Osteocyte (in vitro differentiated cells): ENCODE measurements at places on chromosomes 12 and 14. TPM values are rescaled to one million over a fixed set of nuclear protein-coding genes. Genes with fewer than 3 reads are reported as not detected.

Gene CCDC196
- not detected in 2 replicates for total RNA-seq

DNA sequence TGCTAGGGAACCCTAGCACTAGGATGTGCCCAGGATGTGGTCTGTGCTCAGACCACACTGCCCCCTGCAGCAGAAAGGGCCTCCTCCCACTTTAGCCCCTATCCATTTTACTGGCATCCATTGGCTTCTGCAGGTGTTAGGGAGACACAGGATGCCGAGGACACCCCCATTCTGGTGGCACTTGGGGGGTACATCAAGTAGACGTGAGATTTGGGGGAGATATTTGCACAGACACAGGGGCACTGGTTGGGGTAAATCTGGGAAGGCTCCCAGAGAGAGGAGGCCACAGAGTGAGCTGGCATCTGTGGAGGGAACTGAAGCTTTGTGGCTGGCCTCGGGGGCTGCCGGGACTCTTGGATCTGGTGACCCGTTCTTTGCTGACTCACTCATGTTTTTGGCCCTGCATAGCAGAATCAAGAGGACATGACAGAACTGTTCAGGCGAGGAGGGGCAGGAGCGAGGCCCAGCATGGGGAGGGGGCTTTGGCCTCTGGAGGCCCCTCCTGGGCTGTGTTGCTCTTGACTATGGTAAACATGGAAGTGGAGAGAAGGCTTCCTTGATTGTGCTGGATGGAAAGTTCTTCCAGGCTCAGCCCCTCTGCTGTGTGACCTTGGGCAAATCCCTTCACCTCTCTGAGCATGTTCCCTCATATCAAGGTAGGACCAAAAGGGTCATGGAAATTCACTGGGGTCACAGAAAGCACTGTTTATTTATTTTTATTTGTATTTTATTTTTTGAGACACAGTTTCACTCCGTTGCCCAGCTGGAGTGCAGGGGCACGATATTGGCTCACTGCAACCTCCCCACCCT is 1.8 kb downstream of the PLBD2 start:
- no peak for DNase-seq

DNA sequence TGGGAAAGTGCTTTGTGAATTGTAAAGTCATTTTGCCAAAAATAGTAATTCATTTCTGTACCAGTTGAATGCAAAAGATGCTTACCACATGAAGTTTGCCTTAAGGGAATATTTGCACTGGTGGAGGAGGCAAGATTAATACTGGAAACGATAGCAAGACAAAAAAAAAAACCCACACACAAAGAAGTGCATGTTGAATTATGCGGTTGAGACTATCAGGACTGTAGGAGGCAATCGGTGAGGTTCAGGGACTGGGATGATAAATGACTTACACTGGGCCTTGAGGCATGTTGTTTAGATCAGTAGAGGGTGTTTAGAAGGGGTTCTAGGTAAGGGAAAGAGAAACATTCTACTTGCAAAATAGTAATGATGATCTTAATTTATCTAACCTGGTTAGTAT is 142.2 kb upstream of the HMGA2 start:
- no peak for DNase-seq

Gene SLC16A7
- total RNA-seq, result 30.4 and 32.6 TPM in 2 replicates

DNA sequence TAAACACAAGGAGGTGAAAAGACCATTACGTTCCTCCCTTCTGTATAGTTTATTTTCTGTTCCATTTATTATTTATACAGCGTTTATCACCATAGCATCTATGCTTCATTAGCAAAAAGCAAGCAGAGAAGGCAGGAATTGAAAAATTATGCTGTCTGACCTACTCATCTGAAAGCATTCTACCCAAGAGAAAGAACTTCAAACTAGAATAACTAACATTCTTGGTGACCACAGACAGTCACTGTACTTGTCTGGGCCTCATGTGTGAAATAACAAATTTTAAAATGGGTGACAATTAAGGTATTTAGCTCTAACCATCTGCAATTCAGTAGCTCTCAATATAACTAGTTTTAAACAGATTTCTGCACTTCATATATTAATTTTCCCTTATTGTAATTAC is 29.3 kb upstream of the PDE3A start:
- no peak for DNase-seq

Gene LMNTD1
- total RNA-seq, result not detected in 2 replicates

GRCh38 chr14:76779221-76780057 is 18.2 kb downstream of the VASH1 start:
- DNase-seq, result no peak

DNA sequence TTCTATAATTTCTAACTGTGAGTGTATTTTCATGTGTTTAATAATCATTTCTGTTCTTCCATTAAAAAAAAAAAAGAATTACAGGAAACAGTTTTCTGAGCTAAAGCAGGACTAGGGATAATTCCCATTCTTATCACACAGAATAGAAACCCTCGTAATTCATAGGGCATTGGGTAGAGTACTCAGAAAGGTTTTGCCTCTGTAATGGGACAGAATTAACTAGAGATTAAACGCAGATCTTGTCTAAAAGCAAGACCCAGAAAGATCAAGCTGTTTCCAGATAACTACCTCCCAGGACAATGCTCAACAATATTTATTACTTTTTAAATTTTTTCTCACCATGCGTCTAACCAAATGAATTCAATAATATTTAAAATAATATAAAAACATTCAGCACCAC is 10.2 kb downstream of the GSKIP start:
- no peak for DNase-seq

- DNase-seq, result no peak
Observed at GRCh38 chr12:122407208-122407607, 15.3 kb downstream of the CLIP1 start.

Gene NDUFA9
- total RNA-seq, result 78.9 and 87.4 TPM in 2 replicates

Gene PCED1B
- 1.6 and 2.5 TPM in 2 replicates for total RNA-seq

Gene CDK4
- total RNA-seq, result 137 and 142 TPM in 2 replicates

DNA sequence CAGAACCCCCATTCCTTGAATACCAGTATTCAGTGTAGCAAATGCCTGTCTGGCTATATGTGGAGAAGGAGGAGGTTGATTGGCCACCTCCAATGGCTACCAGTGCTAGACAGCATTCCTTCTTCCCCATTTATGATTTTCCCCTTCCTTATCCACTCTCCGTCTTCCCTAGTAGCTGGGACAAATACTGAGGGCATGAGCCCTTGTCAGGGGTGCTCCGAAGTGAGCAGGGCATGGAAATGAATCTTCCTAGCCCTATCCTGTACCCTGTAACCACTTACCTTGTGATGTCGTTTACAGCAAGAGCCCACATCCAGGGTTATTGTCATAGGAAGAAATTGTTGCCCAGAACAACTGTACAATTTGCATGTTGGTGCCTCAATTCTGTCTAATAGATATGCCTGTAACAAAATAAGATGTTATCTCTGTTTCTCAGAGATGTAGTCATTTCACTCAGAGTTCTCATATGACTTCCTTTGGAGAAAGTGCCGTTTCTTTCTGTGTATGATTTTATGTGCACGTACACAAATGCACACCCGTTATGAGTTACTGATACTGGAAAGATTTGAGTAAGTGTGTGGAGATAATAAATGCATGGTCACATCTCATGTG is 423.7 kb downstream of the EGLN3 start:
- DNase-seq, result no peak

- DNase-seq, result no peak
Observed at GRCh38 chr14:80213602-80214001, 2.3 kb upstream of the DIO2 start.

GRCh38 chr12:79658221-79658620 is 32.5 kb downstream of the PAWR start:
- no peak for DNase-seq

Gene PRICKLE1
- 30.6 and 31.9 TPM in 2 replicates for total RNA-seq

Gene ACOT2
- 37.7 and 39.4 TPM in 2 replicates for total RNA-seq

Gene OASL
- 0.21 and 0.24 TPM in 2 replicates for total RNA-seq

DNA sequence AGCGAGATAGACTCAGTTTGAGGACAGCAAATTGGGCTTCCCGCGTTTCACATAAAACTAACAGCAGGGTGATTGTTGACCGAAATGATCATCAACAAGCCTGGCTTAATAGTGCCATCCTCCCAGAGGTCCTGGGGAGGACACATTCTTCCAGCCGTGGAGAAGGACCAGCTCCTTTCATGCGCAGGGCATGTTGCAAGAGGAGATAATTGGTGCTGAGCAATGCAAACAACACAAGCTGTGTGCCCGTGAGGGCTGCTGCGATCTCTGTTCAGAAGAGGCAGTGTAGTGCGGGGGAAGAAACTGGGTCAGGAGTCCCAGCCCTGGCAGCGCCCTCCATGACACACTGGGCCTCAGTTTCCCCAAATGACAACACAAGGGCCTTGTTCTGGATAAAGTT is 54.3 kb downstream of the CCDC85C start:
- DNase-seq, result no peak

GRCh38 chr14:24299255-24300191 is at the start of the genes DHRS1 and NOP9:
DHRS1 (minus strand) TSS chr14:24299780; CDS start chr14:24299106, 674 bp downstream.
NOP9 (plus strand) TSS chr14:24299850; CDS start chr14:24299955, 105 bp downstream.
- peak; percentile 94 for DNase-seq

- no peak for DNase-seq
Observed at GRCh38 chr12:106428384-106428783, 70.8 kb downstream of the POLR3B start.

Gene FITM1
- 0.63 and 0.73 TPM in 2 replicates for total RNA-seq

DNA sequence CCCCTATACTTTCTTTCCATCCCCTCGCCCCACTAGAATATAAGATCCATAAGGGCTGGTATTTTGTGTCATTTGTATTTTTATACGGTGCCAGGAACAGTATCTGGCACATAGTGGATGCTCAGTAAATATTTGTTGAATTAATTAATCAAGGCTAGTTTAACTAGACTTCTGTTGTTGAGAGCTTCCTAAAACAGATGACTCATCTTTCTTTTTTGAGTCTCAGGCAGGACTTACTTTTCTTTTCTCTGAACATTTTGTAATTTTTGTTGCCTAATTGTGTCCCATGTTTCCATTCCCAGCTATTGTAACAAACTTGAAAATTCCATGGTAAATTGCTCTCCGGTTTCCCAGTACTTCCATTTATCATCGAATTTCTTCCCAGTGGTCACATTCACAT is 16.7 kb downstream of the STK38L start:
- DNase-seq, result no peak

GRCh38 chr12:64522316-64522715 is 70.4 kb downstream of the TBK1 start:
- DNase-seq, result no peak

DNA sequence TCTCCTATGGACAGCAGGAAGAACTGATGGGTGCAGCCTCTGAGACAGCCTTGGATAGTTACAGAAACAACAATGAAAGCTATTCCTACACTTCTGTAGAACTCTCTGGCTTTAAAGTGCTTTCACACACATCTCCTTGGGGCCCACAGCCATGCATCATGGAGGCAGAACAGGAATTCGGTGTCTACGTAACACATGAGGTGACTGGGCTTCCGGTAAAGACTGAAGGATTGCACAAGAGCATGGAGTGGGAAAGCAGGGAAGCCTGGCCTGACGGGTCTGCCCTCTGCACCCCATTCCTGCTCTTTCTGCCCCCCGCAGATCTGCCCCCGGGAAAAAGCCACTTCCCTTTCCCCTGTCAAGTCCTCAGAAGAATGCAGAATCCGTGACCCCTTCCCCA is 82.6 kb downstream of the VWF start:
- DNase-seq, result no peak

DNA sequence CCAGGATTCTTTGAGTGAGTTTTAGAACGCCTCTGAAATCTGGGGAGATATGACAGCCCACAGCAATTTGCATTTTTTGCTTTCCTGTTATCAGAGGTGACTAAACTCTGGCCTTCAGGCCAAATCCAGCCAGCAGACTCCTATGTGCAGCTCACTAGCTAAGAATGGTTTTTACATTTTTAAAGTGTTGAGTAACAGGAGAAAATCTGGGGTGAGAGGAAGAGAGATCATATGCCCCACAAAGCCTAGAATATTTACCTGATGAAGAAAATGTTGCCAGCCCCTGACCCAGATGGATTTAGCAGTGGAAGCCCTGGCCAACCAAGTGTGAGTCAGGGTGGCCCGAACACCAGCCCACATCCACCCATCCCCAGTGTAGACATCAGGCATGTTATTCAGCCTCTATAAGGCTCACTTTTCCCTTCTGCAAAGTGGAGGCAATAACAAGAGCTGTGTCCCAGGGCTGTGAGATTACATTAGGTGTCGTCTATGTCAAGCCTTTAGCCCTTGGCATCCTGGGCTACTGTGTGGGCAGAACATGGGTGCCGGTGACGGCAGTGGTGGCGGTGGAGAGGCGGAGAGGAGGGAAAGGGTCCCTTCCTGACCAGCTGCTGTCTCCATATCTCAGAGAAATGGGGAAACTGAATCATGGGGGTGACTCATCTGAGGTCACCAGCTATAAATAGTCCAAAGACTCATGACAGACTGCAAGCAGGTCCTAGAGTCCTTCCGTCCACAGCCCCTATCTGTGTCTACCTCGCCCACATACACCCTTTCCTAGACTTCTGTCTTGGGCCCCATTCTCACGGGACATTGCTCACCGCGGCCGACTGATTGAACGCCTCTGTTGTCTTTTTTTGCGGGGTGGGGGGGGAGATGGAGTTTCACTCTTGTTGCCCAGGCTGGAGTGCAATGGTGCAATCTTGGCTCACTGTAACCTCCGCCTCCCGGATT is 32.6 kb upstream of the CD9 start:
- DNase-seq, result no peak

Gene SMIM41
- total RNA-seq, result not detected in 2 replicates

Gene MMP17
- 1.7 and 2.9 TPM in 2 replicates for total RNA-seq

DNA sequence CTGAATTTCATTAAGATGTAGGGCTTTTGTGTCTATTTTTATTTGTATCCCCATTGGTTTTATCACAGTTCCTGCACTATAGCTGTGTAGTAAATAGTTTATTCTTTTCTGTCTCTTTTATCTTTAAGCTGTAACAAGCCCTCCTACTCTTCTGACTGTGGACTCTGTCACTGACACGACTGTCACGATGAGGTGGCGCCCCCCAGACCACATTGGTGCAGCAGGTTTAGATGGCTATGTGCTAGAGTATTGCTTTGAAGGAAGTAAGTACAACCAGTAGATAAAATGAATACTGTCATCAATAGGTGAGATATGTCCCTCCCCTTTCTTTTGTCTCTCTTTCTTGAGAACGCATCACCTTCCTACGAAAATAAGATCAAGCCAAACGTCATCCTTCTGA is 34.1 kb upstream of the CHPT1 start:
- DNase-seq, result no peak

Gene OTX2
- total RNA-seq, result not detected in 2 replicates

DNA sequence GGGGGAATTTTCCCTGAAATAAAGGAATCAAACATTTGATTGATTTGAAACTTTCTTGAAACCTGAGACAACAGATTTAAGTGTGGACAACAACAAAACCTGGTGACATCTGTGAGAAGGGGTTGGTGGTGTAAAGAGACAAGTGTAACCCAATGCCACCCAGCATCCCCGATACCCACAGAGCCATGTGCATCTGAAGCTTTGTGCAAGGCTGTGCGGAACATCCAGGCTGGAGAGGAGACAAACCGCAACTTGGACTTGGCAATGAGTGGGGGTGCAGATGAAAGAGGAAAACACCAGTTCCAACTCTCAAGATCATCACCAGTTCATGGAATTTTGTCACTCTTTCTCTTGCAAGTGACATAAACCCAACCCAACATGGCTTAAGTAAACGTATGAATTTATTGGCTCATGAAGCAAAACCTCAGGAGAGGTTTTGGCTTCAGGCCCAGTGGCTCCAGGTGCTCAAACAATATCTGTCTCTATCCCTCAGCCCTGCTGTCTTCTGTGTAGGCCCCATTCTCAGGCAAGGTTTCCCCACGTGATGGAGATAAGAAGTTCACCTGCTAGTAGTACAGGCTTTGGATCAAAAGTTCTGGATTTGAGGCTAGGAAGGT is 55.2 kb upstream of the NTF3 start:
- no peak for DNase-seq

GRCh38 chr12:41286426-41286825 is 98.3 kb downstream of the PDZRN4 start:
- DNase-seq, result no peak

Gene PRPH
- not detected in 2 replicates for total RNA-seq

Gene PTPRO
- total RNA-seq, result 0.75 and 1.8 TPM in 2 replicates

GRCh38 chr12:130249376-130249775 is 87.1 kb downstream of the FZD10 start:
- DNase-seq, result no peak
